Fibroblast of skin of back (primary cell): ENCODE measurements at places on chromosomes 4 and X.

GRCh38 chr4:25424539-25425228 is 47.6 kb downstream of the ANAPC4 start:
- DNase-seq: no peak

DNA sequence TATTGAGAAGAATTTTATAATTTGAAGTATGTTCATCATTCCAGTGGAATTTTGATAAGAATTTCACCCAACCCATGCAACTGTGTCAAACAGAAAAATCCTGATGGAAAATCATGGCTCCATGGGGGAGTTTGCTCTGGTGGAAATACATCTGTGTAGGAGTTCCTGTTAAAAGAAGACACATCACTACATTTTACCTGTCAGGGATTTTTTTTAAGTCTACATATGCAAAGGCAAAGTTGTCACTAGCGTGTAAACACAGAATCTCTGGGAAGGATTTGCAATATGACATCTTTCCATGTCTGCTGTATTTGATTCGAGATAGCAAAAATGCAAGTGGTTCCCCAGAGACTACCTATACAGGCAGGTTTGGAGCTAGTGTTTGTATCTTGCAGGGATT is 581.0 kb downstream of the KCNIP4 start:
- DNase-seq: no peak

- no peak for DNase-seq
These were observed 31.8 kb downstream of the PROM1 start for GRCh38 chr4:16051980-16052379.

- DNase-seq: peak; percentile 41
These were observed 746 bp upstream of the AADAT start for GRCh38 chr4:170090352-170091052.

DNA sequence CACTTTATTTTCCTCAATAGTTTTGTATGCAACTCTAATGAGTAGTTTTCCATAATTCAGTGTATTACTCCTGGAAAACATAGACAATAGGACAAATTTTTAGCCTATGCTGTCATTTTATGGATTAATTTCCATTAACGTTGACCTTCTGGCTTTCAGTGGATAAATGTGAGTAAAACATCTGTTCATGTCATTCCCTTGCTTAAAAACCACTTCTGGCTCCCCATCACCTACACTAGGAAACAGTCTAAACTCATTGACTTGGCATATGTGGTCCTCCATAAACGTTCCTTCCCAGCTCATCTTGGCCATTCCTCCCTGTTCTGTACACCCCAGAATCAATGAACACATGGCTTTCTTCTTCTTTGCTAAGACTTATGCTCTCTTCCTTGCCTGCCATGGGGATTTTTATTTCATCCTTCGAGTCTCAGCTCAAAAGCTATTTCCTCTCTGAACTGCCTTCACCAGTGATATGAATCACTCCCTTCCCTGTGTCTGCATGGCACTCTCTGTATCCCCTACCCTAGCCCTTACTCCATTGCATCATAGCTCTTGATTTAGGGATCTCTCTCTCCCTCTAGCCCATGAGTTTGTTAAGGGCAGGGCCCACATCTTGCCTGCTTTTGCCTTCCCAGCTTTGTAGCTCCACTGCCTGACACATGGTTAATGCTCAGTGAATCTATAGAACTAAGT is 34.8 kb downstream of the DOCK11 start:
- DNase-seq: peak; percentile 56

DNA sequence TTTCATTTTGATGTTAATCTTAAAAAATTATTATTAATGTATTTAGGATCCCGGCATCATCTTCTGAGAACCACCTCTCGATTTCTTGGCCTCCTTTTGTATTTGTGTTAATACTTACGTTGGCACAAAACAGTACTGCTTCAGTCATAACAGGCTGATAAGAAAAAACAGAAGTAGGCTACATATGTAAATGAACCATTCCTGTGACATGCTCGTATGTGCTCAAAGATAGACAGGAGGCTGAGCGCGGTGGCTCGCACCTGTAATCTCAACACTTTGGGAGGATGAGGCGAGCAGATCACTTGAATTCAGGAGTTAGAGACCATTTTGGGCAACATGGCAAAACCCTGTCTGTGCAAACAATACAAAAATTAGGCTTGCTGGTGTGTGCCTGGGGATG is 109.4 kb upstream of the H2AZ1 start:
- DNase-seq: no peak

DNA sequence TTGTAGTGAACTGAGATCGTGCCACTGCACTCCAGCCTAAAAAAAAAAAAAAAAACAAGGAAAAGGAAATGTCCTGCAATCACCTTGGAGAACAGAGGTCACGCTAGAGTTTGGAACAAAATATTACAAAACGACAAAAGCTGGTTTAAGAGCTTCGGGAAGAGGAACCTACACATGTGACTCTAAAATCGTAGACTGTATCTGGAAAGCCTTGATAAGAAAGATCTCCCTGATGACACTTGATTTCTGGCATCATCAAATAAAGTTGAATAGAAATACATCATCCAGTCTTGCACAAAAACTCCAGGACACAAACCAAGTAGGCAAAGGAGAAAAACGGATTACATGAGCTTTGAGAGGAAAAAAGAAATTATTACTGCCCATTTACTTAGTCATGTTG is 31.1 kb upstream of the DOCK11 start:
- DNase-seq: no peak

DNA sequence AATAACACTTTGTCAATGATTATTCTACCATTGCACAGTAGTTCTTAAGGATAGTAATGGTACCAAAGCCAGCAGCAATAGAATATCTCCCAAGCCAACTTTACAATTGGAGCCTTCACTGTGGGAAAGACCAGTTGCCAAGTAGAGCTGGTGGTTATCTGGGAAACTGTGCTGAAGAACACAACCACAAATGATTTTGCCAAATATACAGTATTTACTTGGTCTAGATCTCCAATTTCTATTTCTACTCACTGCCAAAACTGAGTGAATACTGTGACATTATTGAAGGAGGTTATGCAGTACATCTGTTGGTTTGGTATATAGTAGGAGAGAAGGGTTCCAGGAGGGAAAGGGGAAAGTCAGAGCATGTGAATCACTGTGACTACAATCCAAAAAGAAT is 3.8 kb downstream of the TET2 start:
- DNase-seq: no peak

GRCh38 chr4:157231525-157231924 is 11.0 kb downstream of the GRIA2 start:
- no peak for DNase-seq
